Psoas muscle (tissue), 8 donors: ENCODE measurements at places on chromosomes 2 and 18. TPM values are rescaled to one million over a fixed set of nuclear protein-coding genes. Genes with fewer than 3 reads are reported as not detected.

Gene CCDC102B
- total RNA-seq = 2.2 TPM

Gene PROM2
- total RNA-seq = 0.82 TPM

Gene DSG1
- not detected for total RNA-seq

Gene IL1RL2
- 0.74 TPM for total RNA-seq

Gene AGXT
- total RNA-seq = not detected

Gene DSG4
- total RNA-seq = not detected

Gene CGREF1
- total RNA-seq = 4.8 TPM

Gene REG3G
- total RNA-seq = not detected

Gene IL37
- total RNA-seq = not detected

Gene RFX8
- total RNA-seq = 0.12 TPM

Gene DLX2
- not detected for total RNA-seq

Gene SNTG2
- 1.7 TPM for total RNA-seq

Gene CROCC2
- not detected for total RNA-seq

Gene GPBAR1
- 0.25 TPM for total RNA-seq

Gene MAP3K19
- total RNA-seq = not detected
